ENCODE measurements at places on chromosomes 5 and 9.

DNA sequence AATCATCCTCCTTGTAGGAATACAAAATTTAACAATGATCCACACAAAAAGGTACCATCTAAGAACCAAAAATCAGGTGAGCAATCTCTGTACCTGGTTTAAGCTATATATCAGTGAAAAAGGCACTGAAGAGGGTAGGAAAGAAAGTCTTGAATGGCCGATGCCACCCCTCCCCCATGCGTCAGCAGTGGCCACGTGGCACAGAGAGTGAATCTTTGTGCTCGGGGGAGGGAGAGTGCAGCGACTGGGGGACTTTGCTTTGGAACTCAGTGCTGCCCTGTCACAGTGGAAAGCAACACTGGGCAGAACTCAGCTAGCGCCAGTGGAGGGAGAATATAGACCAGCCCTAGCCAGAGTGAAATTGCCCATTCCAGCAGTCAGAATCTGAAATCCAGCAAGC, 28.3 kb upstream of the PDE4D start:
- H3K4me1 ChIP-seq, result no peaks in the 10 kb centered on the region
- no peak overlapping the region for H3K4me3 ChIP-seq
- no peak overlapping the region for H3K27ac ChIP-seq
- no peaks in the 10 kb centered on the region for H3K27me3 ChIP-seq

- peak overlapping the region; percentile 55 for H3K27ac ChIP-seq
- H3K27me3 ChIP-seq, result no peaks in the 10 kb centered on the region
- H3K4me1 ChIP-seq, result no peaks in the 10 kb centered on the region
- no peak overlapping the region for H3K4me3 ChIP-seq
Observed at GRCh38 chr5:53997736-53998627, 312.4 kb downstream of the ARL15 start.

DNA sequence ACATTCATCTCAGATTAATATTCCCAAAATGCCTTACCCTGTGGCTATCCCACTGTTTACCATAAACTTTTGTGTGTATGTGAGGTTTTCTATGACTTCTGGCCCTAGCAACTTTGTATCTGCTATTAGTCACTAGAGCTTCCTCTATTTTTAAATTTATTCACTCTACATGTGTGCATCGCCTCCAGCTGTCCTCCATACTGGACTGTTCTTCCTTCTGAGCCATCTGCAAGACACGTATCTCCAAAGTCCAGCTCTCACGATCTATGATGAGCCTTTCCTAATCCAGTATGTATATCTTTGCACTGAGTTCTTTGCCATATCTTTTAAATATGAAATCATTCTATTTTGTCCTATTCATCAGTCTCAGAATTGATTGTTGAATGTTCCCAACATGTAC, 1.7 kb upstream of the GNG10 start:
- H3K27ac ChIP-seq, result no peak overlapping the region
- H3K27me3 ChIP-seq, result no peaks in the 10 kb centered on the region
- peaks cover 7% of the 10 kb centered on the region for H3K4me1 ChIP-seq
- no peak for DNase-seq
- H3K36me3 ChIP-seq, result peaks cover 9% of the 10 kb centered on the region

GRCh38 chr9:4489562-4489918, 728 bp upstream of the SLC1A1 start:
- H3K27ac ChIP-seq, result no peak overlapping the region
- H3K4me1 ChIP-seq, result peaks cover 5% of the 10 kb centered on the region
- DNase-seq, result no peak
- no peaks in the 10 kb centered on the region for H3K36me3 ChIP-seq
- H3K4me3 ChIP-seq, result peak overlapping the region; percentile 98

DNA sequence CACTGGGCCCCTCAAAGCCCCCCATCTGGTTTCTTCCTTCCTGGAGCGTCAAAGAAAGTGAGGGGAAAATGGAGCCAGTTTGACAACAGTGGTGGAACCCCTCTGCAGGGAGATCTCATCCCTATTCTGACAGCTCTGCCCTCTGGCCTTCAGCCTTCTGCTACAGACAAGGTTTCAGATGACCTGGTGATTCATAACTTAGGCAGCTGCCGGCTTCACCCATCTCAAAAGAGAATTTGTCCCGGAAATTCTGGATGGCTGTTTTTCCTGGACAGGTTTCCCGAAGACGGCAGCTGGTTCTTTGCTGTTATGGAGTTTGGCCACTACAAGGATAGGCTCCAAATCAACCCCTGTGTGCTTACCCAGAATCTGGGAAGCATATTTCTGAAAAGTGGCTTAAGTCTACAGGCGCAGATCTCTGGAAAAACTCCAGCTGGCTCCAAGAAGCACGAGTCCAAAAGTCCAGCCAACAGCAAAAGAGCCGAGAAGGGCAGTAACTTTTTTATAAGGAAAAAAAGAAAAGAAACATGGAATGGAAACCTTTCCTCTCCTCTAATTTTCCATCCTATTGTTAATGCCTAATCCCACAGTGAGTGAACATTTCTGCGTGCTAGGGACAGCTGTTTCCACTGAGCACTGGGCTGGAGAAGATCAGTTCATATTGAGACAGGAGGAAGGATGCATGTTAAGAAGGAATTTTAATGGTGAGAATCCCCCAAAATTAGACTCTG, 54.5 kb downstream of the ZNF366 start:
- no peaks in the 10 kb centered on the region for H3K36me3 ChIP-seq
- peak overlapping the region; percentile 35 for H3K27ac ChIP-seq
- no peak for DNase-seq
- H3K4me3 ChIP-seq, result no peak overlapping the region
- H3K27me3 ChIP-seq, result no peaks in the 10 kb centered on the region

DNA sequence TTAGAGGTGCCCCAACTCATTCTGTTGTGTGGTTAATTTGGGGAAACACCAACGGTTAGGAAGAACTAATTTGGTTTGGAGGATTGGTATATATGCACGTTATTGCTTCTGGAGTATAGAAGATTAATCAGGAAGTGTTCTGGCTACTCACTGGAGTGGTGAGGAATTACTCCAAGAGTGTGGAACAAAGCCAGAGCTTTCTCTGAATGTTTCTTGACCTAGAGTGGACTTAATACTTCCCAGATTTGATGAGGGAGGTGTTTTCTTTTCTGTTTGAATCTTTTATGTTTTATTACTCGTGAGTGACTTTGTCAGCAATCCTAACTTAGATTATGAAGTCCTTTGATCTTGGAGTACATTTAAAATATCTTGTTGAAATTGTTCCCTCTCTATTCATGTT, 163.7 kb downstream of the MAN2A1 start:
- no peaks in the 10 kb centered on the region for H3K4me1 ChIP-seq
- H3K27me3 ChIP-seq, result no peaks in the 10 kb centered on the region
- peaks cover 21% of the 10 kb centered on the region for H3K36me3 ChIP-seq
- H3K4me3 ChIP-seq, result no peak overlapping the region
- H3K27ac ChIP-seq, result no peak overlapping the region

DNA sequence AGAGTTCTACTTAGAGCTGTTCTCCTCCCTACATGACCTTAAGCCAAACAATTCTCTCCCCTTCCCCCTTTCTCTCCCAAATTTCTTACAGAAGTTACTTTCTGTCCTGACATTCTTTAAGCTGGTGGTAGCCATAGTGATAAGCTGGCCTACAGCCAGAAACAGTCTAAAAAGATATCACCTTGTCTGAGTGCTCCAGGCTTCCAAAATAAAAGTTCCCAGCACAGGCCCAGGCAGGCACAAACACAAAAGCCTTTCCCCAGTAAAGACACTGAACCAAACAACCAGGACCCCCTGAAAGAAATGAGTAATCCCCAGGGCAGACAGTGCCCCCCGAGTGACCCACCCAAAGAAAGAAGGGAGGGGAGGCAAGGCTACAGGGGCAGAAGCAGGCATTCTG, 19.2 kb downstream of the SIL1 start:
- no peaks in the 10 kb centered on the region for H3K36me3 ChIP-seq
- H3K27ac ChIP-seq, result peak overlapping the region; percentile 46
- no peaks in the 10 kb centered on the region for H3K27me3 ChIP-seq

- no peak overlapping the region for H3K4me3 ChIP-seq
- H3K27me3 ChIP-seq, result no peaks in the 10 kb centered on the region
Observed at GRCh38 chr9:69818750-69819345, 1.8 kb upstream of the CFAP95 start.
